Esophagus squamous epithelium (tissue), 5 donors: ENCODE measurements at places on chromosomes 12 and 14. TPM values are rescaled to one million over a fixed set of nuclear protein-coding genes. Genes with fewer than 3 reads are reported as not detected.

DNA sequence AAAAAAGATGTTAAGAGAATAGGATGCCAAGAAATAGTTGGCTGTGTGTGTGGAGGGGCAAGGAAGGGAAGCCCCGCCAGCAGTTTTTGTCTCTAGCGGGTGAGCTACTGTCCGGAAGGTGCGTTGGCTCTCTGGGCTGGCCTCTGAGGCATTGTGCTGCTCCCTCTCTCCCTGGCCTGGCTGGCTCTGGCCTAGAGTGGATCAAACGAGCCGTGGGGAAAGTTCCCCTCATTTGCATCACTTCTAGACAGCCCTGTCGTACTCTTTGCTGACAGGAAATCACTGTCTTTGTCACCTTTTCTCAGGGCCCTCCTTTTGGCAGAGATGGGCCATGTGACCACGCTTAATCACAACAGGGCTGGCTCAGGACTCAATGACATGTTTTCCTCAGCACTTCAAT, 236.1 kb upstream of the NPAS3 start:
- no peak overlapping the region for H3K4me3 ChIP-seq
- no peak for DNase-seq
- no peaks in the 10 kb centered on the region for H3K4me1 ChIP-seq
- H3K36me3 ChIP-seq = no peaks in the 10 kb centered on the region

CS gene
- 129 TPM for total RNA-seq

GRCh38 chr12:104519190-104520019, 62.7 kb downstream of the CHST11 start:
- H3K27ac ChIP-seq = no peak overlapping the region
- H3K27me3 ChIP-seq = no peaks in the 10 kb centered on the region
- H3K4me1 ChIP-seq = peaks cover 8% of the 10 kb centered on the region
- DNase-seq = no peak
- no peak overlapping the region for H3K4me3 ChIP-seq

GRCh38 chr12:5480218-5480937, 48.5 kb downstream of the NTF3 start:
- no peak for DNase-seq
- no peaks in the 10 kb centered on the region for H3K27me3 ChIP-seq
- H3K36me3 ChIP-seq = no peaks in the 10 kb centered on the region
- H3K4me1 ChIP-seq = no peaks in the 10 kb centered on the region
- no peak overlapping the region for H3K27ac ChIP-seq
- H3K4me3 ChIP-seq = no peak overlapping the region

FGF6 gene
- total RNA-seq = not detected

DNA sequence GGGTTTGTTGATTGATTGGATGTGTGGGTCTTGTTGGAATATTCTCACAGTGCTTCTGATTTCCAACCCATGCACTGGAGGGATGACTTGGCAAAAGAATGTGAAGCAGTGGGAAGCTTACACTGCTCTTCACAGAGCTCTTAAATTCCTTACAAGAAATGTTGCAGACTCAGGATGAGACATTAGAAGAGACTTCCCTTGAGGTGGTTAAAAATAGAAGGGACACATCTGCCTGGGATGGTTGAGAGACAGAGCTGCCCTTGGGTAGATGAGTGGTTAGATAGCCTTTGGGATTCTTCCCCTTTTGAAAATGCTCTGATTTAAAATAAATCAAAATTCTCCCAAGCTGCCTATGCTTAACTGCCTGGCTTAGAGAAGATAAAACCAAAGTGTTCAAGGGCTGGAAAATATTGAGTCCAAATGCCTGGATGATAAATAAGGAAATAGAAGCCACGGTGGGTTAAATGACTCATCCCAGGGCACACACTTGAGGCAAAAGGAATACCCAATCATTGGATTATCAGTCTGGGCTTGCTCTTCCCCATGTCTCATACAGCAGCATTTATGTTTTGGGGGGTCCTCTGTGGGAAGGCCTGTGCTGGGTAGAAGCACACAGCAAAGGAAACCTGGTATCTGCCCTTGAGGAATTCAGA, 264.3 kb downstream of the AKAP6 start:
- H3K4me3 ChIP-seq = no peak overlapping the region
- no peaks in the 10 kb centered on the region for H3K4me1 ChIP-seq
- DNase-seq = no peak

- H3K36me3 ChIP-seq = no peaks in the 10 kb centered on the region
- H3K4me1 ChIP-seq = peaks cover 55% of the 10 kb centered on the region
- H3K27me3 ChIP-seq = no peaks in the 10 kb centered on the region
- DNase-seq = no peak
- H3K27ac ChIP-seq = peak overlapping the region; percentile 88
Observed at GRCh38 chr14:75068294-75069120, 934 bp upstream of the ZC2HC1C start.

TMEM119 gene
- total RNA-seq = 4.8 TPM

DNA sequence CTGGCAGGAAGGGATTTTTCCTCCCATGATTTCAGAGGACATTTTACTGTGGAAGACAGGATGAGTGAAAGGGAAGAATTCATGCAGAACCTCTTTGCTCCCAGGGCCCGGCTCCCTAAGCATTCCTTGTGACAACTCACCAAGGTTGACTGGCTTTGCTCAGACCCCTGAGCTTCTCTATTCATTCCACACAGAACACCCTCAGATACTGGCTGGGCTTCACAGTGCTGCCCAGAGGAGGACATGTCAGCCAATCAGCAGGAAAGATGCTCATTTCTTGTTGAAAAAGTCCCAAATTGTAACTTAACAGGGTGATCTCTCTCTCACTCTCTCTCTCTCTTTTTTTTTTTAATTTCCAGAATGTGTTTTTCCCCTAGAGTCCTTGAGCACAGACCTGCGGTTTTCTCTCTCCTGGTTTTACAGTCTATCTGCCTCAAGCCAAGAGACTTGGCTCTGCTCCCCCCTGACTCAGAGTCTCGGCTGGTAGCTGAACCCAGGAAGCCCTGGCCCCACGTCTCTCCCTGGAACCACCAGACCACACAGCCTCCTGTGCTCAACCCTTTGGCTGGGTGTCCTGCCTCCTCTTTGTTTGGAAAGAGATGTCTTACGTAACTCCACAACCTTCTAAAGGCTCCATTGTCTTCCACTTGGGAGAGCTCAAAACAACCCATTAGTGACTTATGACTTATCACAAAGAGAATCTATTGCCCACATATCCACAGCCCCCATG, 43.9 kb downstream of the SSPN start:
- no peak overlapping the region for H3K27ac ChIP-seq
- no peaks in the 10 kb centered on the region for H3K27me3 ChIP-seq
- no peak for DNase-seq
- no peaks in the 10 kb centered on the region for H3K36me3 ChIP-seq
- no peak overlapping the region for H3K4me3 ChIP-seq
- no peaks in the 10 kb centered on the region for H3K4me1 ChIP-seq

CTSG gene
- not detected for total RNA-seq

- no peak overlapping the region for H3K4me3 ChIP-seq
- H3K27ac ChIP-seq = no peak overlapping the region
- H3K27me3 ChIP-seq = no peaks in the 10 kb centered on the region
- no peaks in the 10 kb centered on the region for H3K4me1 ChIP-seq
- H3K36me3 ChIP-seq = no peaks in the 10 kb centered on the region
Observed at GRCh38 chr12:1403417-1403816, 191.0 kb downstream of the FBXL14 start.

DNAI7 gene
- total RNA-seq = not detected

- no peak overlapping the region for H3K27ac ChIP-seq
- H3K4me3 ChIP-seq = no peak overlapping the region
- no peak for DNase-seq
Observed at GRCh38 chr14:88196925-88197324, 126.1 kb downstream of the KCNK10 start.

DNA sequence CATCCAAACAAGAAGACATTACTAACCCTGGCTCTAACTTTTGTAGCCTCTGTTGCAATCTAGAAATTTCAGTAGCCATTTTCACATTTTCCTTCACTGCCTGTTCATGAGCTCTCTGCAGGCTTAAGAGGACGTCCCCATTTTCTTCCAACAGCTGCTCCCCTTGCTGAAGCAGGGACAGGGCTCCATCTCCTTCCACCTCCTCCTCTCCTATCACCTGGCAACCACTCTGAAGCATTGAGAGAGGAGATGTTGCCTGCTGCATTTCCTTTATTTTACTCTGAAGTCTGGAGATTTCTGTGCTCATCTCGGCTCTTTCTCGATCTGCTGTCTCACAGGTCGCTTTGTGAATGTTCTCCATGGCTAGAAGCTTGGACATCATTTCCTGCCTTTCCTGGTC, 73.3 kb downstream of the NIN start:
- H3K4me1 ChIP-seq = no peaks in the 10 kb centered on the region
- peaks cover 8% of the 10 kb centered on the region for H3K36me3 ChIP-seq
- no peak overlapping the region for H3K27ac ChIP-seq

TRPV4 gene
- total RNA-seq = 2.8 TPM

INHBC gene
- not detected for total RNA-seq

- H3K27me3 ChIP-seq = no peaks in the 10 kb centered on the region
- no peak for DNase-seq
- H3K4me3 ChIP-seq = no peak overlapping the region
- H3K36me3 ChIP-seq = no peaks in the 10 kb centered on the region
- peaks cover 12% of the 10 kb centered on the region for H3K4me1 ChIP-seq
Observed at GRCh38 chr14:55799508-55800095, 219.6 kb downstream of the KTN1 start.

DNA sequence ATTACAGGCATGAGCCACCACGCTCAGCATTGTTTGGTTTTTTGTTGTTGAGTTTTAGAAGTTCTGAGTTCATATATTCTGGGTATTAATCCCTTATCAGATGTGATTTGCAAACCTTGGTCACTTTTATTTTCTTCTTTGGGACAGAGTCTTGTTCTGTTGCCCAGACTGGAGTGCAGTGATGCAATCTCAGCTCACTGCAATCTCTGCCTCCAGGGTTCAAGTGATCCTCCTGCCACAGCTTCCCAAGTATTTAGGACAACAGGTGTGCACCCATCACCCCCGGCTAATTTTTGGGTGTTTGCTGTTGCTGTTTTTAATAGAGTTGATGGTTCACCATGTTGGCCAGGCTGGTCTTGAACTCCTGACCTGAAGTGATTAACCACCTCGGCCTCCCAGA, 11.8 kb downstream of the USP30 start:
- no peak overlapping the region for H3K27ac ChIP-seq
- peaks cover 74% of the 10 kb centered on the region for H3K36me3 ChIP-seq
- no peaks in the 10 kb centered on the region for H3K27me3 ChIP-seq
- no peak for DNase-seq
- no peak overlapping the region for H3K4me3 ChIP-seq

DNA sequence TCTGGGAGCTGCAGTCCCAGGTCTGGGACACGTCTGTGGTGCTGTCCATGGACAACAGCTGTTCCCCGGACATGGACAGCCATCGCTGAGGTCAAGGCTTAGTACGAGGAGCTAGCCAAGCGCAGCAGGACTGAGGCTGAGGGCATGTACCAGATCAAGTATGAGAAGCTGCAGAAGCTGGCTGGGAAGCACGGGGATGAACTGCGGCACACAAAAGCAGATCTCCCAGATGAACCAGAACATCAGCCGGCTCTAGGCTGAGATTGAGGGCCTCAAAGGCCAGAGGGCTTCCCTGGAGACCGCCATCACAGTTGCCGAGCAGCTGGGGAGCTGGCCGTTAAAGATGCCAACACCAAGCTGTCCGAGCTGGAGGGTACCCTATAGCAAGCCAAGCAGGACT, 375.3 kb downstream of the SEC23A start:
- H3K27ac ChIP-seq = no peak overlapping the region
- H3K36me3 ChIP-seq = no peaks in the 10 kb centered on the region
- no peak overlapping the region for H3K4me3 ChIP-seq
- no peaks in the 10 kb centered on the region for H3K27me3 ChIP-seq

LIN52 gene
- 8.9 TPM for total RNA-seq

DNA sequence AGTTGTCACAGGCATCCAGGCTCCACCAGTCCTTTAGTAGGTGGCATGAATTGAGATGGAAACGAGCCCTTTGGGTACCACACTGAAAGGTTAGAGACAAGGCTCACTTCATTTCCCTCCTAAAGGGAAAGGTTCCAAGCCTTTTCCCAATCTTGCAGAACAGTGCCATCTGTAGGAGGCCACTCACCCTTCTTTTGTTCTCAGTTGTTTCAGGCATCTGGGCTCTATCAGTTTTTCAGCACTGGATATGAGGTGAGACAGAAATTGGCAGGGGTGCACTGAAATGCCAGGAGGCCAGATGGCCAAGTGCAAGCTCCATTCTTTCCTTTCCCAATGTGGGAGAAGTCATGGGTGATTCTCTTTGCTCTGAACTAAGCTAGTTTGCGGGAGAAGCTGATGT, 15.2 kb downstream of the FBXO33 start:
- peaks cover 8% of the 10 kb centered on the region for H3K36me3 ChIP-seq
- no peak overlapping the region for H3K4me3 ChIP-seq
- no peaks in the 10 kb centered on the region for H3K4me1 ChIP-seq
- H3K27me3 ChIP-seq = no peaks in the 10 kb centered on the region
- H3K27ac ChIP-seq = no peak overlapping the region

DNA sequence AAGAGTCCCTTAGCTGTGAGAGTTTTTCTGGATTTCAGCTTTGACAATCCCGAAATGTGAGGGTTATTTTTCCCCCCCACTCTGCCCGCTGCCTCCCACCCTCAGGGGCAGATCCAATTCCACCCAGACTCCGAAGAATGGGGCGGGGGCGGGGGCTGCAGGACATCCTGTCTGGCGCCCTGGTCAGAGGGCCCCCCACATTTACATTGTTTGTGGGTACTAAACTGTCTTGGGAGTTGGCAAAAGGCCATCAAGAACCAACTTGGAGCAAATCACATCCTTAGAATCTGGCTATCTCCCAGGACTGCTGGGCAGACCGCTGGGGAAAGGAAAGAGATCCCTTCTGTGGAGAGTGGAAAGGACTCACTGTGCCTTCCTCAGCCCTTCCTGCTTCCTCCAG, 2.4 kb downstream of the EMP1 start:
- H3K27me3 ChIP-seq = no peaks in the 10 kb centered on the region
- H3K27ac ChIP-seq = peak overlapping the region; percentile 90
- DNase-seq = no peak
- H3K4me1 ChIP-seq = peaks cover 82% of the 10 kb centered on the region
- H3K4me3 ChIP-seq = peak overlapping the region; percentile 54

DNA sequence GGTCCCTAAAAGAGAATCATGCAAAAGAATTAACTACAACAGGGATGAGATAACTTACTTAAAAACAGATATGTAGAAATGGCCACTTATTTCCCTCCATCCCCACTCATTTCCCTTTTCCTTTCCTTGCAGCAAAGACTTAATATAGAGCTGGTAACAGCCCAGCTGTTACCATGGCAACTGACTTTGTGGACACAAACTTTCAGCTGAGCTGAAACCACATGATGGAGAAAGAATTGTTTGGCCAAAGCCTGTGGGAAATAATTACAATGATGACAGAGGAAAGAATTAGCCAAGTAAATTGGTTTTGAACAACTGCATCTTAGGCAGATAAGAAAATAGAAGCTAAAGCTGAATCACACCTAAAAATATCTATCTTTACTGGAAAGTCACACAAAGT, 364.9 kb downstream of the GALC start:
- no peaks in the 10 kb centered on the region for H3K36me3 ChIP-seq
- no peaks in the 10 kb centered on the region for H3K27me3 ChIP-seq
- DNase-seq = no peak
- no peak overlapping the region for H3K27ac ChIP-seq
- peaks cover 4% of the 10 kb centered on the region for H3K4me1 ChIP-seq

GRCh38 chr14:89137526-89138163, 279.4 kb downstream of the FOXN3 start:
- H3K4me1 ChIP-seq = peaks cover 32% of the 10 kb centered on the region
- H3K27ac ChIP-seq = no peak overlapping the region
- peak; percentile 2 for DNase-seq
- no peak overlapping the region for H3K4me3 ChIP-seq
- H3K27me3 ChIP-seq = no peaks in the 10 kb centered on the region
- no peaks in the 10 kb centered on the region for H3K36me3 ChIP-seq
